ENCODE measurements at places on chromosomes 1 and 21. TPM values are rescaled to one million over a fixed set of nuclear protein-coding genes. Genes with fewer than 3 reads are reported as not detected.

GRCh38 chr1:77794550-77794949, 15.1 kb downstream of the MIGA1 start:
- H3K27ac ChIP-seq = no peak overlapping the region
- peaks cover 57% of the 10 kb centered on the region for H3K36me3 ChIP-seq
- no peak for DNase-seq
- H3K4me3 ChIP-seq = no peak overlapping the region

- no peak for DNase-seq
- no peaks in the 10 kb centered on the region for H3K36me3 ChIP-seq
- no peak overlapping the region for H3K27ac ChIP-seq
- H3K27me3 ChIP-seq = no peaks in the 10 kb centered on the region
- no peak overlapping the region for H3K4me3 ChIP-seq
- no peaks in the 10 kb centered on the region for H3K4me1 ChIP-seq
These were observed 61.6 kb downstream of the OPTC start for GRCh38 chr1:203555511-203556046.

- H3K27me3 ChIP-seq = peaks cover 18% of the 10 kb centered on the region
- no peak overlapping the region for H3K4me3 ChIP-seq
- no peak for DNase-seq
- no peaks in the 10 kb centered on the region for H3K36me3 ChIP-seq
- no peaks in the 10 kb centered on the region for H3K4me1 ChIP-seq
These were observed 9.0 kb upstream of the DMRTB1 start for GRCh38 chr1:53450225-53450624.

GRCh38 chr1:9784508-9785133, 39.1 kb downstream of the CLSTN1 start:
- peaks cover 33% of the 10 kb centered on the region for H3K4me1 ChIP-seq
- no peak overlapping the region for H3K4me3 ChIP-seq
- no peaks in the 10 kb centered on the region for H3K36me3 ChIP-seq
- no peaks in the 10 kb centered on the region for H3K27me3 ChIP-seq

DNA sequence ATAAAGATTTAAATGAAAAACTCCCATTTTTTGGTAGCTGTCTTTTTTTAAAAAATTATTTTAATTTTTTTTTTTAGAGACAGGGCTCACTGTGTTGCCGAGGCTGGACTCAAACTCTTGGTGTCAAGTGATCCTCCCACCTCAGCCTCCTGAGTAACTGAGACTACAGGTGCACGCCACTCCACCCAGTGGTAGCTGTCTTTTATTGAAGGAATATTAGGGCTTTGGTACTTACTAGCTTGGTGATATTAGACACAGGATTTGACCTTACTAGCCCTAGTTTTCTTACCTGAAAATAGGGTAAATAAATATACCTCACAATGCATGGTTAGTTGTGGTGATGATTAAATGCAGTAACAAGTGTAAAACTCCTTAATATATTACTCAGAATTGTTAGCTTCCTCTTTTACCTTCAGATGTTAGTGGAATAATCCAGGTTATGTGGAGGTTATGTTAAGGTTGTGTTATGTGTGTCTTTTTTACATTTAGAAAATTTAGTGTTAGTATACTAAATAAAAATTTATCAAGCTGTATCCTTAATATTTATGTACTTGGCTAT, 66.8 kb downstream of the PHACTR4 start:
- DNase-seq = no peak
- peaks cover 4% of the 10 kb centered on the region for H3K4me1 ChIP-seq
- no peak overlapping the region for H3K4me3 ChIP-seq
- no peaks in the 10 kb centered on the region for H3K27me3 ChIP-seq
- peaks cover 10% of the 10 kb centered on the region for H3K36me3 ChIP-seq

- no peaks in the 10 kb centered on the region for H3K36me3 ChIP-seq
- no peak for DNase-seq
- no peak overlapping the region for H3K27ac ChIP-seq
- H3K4me3 ChIP-seq = no peak overlapping the region
These were observed 13.4 kb downstream of the ITSN1 start for GRCh38 chr21:33655588-33656221.

- no peaks in the 10 kb centered on the region for H3K27me3 ChIP-seq
- H3K4me3 ChIP-seq = no peak overlapping the region
- peaks cover 23% of the 10 kb centered on the region for H3K4me1 ChIP-seq
- H3K36me3 ChIP-seq = no peaks in the 10 kb centered on the region
These were observed 97.8 kb downstream of the MRPL37 start for GRCh38 chr1:54297596-54298283.

- H3K27ac ChIP-seq = no peak overlapping the region
- no peaks in the 10 kb centered on the region for H3K4me1 ChIP-seq
- no peaks in the 10 kb centered on the region for H3K36me3 ChIP-seq
- no peak for DNase-seq
- H3K4me3 ChIP-seq = no peak overlapping the region
These were observed 30.9 kb downstream of the LAMB3 start for GRCh38 chr1:209621286-209621685.

GRCh38 chr1:4176841-4177240, 276.8 kb upstream of the C1orf174 start:
- no peak overlapping the region for H3K27ac ChIP-seq
- no peaks in the 10 kb centered on the region for H3K27me3 ChIP-seq
- no peaks in the 10 kb centered on the region for H3K4me1 ChIP-seq
- DNase-seq = no peak
- no peak overlapping the region for H3K4me3 ChIP-seq
- H3K36me3 ChIP-seq = no peaks in the 10 kb centered on the region

- no peaks in the 10 kb centered on the region for H3K4me1 ChIP-seq
- H3K36me3 ChIP-seq = no peaks in the 10 kb centered on the region
- H3K4me3 ChIP-seq = no peak overlapping the region
- no peak for DNase-seq
These were observed 213.0 kb downstream of the OMA1 start for GRCh38 chr1:58333511-58333910.

GRCh38 chr1:170853302-170853701, 82.0 kb upstream of the MROH9 start:
- H3K27me3 ChIP-seq = peaks cover 2% of the 10 kb centered on the region
- no peak overlapping the region for H3K4me3 ChIP-seq
- no peak overlapping the region for H3K27ac ChIP-seq
- no peak for DNase-seq
- no peaks in the 10 kb centered on the region for H3K36me3 ChIP-seq
- H3K4me1 ChIP-seq = no peaks in the 10 kb centered on the region

DNA sequence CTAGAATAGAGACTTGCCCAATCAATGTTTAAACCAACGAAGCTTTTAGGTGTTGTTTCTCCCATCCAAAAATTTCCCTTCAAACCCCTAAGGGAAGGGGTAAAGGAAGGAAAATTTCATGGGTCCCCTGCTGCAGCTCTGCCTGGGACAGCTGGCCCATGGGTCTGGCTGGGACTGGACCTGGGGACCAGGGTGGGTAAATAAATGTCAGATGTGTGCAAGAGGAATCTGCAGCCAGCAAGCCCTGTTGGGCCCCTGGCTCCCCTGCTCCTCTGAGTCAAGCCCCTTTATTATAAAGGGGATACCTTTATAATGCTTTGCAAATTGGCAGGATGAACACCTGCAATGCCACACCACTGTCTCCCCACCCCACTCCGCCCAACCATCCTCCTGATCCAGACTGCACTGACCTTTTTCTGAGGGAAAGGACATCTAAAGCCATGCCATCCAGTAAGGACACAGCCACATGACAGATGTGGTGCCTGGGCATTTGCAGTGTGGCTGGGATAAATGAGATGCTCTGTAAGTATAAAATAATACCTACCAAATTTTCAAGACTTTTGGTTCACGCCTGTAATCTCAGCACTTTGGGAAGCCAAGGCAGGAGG, 1.9 kb upstream of the TMEM125 start:
- H3K36me3 ChIP-seq = no peaks in the 10 kb centered on the region
- DNase-seq = peak; percentile 0
- H3K4me3 ChIP-seq = no peak overlapping the region
- H3K27me3 ChIP-seq = peaks cover 10% of the 10 kb centered on the region
- peaks cover 13% of the 10 kb centered on the region for H3K4me1 ChIP-seq

- DNase-seq = no peak
- H3K4me3 ChIP-seq = no peak overlapping the region
- no peak overlapping the region for H3K27ac ChIP-seq
- H3K36me3 ChIP-seq = no peaks in the 10 kb centered on the region
- no peaks in the 10 kb centered on the region for H3K27me3 ChIP-seq
These were observed 56.7 kb downstream of the DPT start for GRCh38 chr1:168672278-168672677.

GRCh38 chr1:30930631-30931173, 22.1 kb upstream of the SDC3 start:
- peaks cover 14% of the 10 kb centered on the region for H3K4me1 ChIP-seq
- no peak overlapping the region for H3K4me3 ChIP-seq
- H3K27ac ChIP-seq = no peak overlapping the region
- no peaks in the 10 kb centered on the region for H3K27me3 ChIP-seq
- no peak for DNase-seq

- peaks cover 10% of the 10 kb centered on the region for H3K4me1 ChIP-seq
- no peaks in the 10 kb centered on the region for H3K36me3 ChIP-seq
- H3K27ac ChIP-seq = no peak overlapping the region
- no peaks in the 10 kb centered on the region for H3K27me3 ChIP-seq
These were observed 18.3 kb upstream of the LRP8 start for GRCh38 chr1:53345996-53346813.

DNA sequence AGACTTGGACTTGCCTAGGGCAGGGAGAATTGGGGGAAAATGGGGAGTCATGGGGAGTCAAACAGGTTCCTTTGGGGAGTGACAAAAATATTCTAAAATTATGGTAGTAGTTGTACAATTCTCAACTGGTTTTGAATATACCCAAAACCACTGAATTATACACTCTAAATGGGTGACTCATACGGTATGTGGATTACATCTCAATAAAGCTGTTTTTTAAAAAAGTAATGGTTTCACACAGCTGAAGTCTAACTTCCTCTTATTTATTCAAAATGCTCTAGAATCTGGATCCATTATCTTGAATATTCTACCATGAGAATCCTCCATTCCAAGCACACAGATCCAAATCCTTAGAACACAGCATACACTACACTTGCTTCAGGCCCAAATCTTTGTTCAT, 11.1 kb downstream of the EIF4G3 start:
- H3K4me1 ChIP-seq = peaks cover 26% of the 10 kb centered on the region
- peak overlapping the region; percentile 92 for H3K27ac ChIP-seq
- no peak for DNase-seq
- no peaks in the 10 kb centered on the region for H3K27me3 ChIP-seq

GRCh38 chr1:38581396-38581795, 278.2 kb downstream of the RRAGC start:
- peaks cover 13% of the 10 kb centered on the region for H3K4me1 ChIP-seq
- no peak overlapping the region for H3K4me3 ChIP-seq
- peaks cover 40% of the 10 kb centered on the region for H3K27me3 ChIP-seq
- no peak for DNase-seq

GRCh38 chr1:208526613-208527125, 282.5 kb upstream of the PLXNA2 start:
- no peaks in the 10 kb centered on the region for H3K36me3 ChIP-seq
- H3K27me3 ChIP-seq = no peaks in the 10 kb centered on the region

GRCh38 chr1:101382135-101382534, 145.3 kb downstream of the S1PR1 start:
- H3K36me3 ChIP-seq = no peaks in the 10 kb centered on the region
- no peaks in the 10 kb centered on the region for H3K27me3 ChIP-seq
- H3K27ac ChIP-seq = no peak overlapping the region
- peaks cover 32% of the 10 kb centered on the region for H3K4me1 ChIP-seq

- no peak for DNase-seq
- peaks cover 42% of the 10 kb centered on the region for H3K36me3 ChIP-seq
- H3K4me1 ChIP-seq = peaks cover 29% of the 10 kb centered on the region
- H3K27me3 ChIP-seq = no peaks in the 10 kb centered on the region
- H3K27ac ChIP-seq = no peak overlapping the region
These were observed 4.4 kb downstream of the NTPCR start for GRCh38 chr1:232954594-232955365.

DNA sequence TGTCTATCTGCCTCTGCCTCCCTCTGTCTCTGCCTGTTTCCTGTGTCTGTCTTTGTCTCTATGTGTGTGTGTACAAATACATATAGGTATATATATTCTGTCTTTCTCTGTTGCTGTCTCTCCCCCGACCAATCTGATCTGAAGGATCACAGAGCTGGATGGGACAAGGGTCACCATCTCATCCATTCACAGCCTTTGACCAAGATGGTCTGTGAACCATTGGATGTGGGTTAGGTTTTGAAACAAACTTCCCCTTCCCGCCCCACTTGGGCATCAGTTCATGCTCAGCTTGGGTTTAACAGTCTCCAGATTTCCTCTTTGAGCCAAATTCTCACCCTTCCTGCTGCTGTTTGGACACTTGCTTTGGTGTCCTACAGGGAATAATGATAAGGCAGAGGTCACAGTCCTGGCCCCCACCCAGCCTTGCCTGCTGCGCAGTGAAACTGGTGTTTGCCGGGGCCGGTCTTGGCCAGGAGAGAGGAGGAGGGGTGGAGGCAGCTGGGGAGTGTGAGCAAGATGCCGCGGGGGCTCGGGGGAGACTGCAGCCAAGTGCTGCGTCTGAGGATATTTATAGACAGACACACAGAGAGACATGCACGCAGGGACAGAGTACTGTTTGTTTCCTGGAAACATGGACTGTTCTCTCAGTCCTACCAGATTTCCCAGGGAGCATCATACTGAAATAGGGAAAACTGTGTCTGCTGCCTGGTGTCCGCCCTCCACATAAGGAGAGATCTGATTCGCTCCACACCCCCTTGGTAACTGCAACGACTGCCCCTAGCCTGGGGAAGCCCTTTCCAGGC, 27.0 kb upstream of the BTG2 start:
- peaks cover 82% of the 10 kb centered on the region for H3K4me1 ChIP-seq
- no peak for DNase-seq
- H3K27ac ChIP-seq = peak overlapping the region; percentile 90
- no peaks in the 10 kb centered on the region for H3K27me3 ChIP-seq
- H3K36me3 ChIP-seq = no peaks in the 10 kb centered on the region
- peak overlapping the region; percentile 51 for H3K4me3 ChIP-seq

- peaks cover 4% of the 10 kb centered on the region for H3K36me3 ChIP-seq
- H3K27ac ChIP-seq = no peak overlapping the region
- DNase-seq = no peak
- no peaks in the 10 kb centered on the region for H3K27me3 ChIP-seq
These were observed 94.7 kb downstream of the ATP1B1 start for GRCh38 chr1:169201084-169201619.

Gene ZYG11A
- total RNA-seq = 1.3 TPM

Gene ACADM
- 49.9 TPM for total RNA-seq

Gene CENPF
- total RNA-seq = 4.0 TPM

Gene RNPEP
- total RNA-seq = 37.3 TPM

Gene PRAMEF1
- total RNA-seq = not detected

Gene TRPM2
- total RNA-seq = 2.4 TPM

Gene CYP4Z1
- total RNA-seq = not detected

Gene OR2L5
- total RNA-seq = not detected

Gene KANK4
- total RNA-seq = not detected

Gene SMIM1
- 3.8 TPM for total RNA-seq

Gene BRINP3
- not detected for total RNA-seq

Gene OLFML3
- total RNA-seq = 0.29 TPM

Gene SYCP1
- not detected for total RNA-seq
